ENCODE measurements at places on chromosomes 2 and 18.

DNA sequence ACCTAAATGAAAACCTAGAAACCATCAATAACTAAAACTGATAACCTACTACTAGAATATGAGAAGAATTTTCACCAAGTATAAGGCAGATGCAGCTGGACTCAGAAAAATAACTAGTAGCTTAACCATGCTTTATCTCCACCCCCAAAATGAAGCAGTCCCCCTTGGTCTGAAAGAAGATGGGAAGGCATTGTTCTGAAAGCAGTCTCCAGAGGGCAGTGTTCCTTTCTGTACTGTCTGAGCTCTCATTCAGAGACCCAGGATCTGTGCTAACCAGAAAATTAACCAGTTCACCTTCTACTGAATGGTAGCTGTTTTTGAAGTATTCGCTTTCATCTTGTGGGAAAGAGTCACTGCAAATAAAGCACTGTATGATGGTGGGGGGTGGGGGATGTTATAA is 273.0 kb downstream of the PDE11A start:
- no peak for DNase-seq

DNA sequence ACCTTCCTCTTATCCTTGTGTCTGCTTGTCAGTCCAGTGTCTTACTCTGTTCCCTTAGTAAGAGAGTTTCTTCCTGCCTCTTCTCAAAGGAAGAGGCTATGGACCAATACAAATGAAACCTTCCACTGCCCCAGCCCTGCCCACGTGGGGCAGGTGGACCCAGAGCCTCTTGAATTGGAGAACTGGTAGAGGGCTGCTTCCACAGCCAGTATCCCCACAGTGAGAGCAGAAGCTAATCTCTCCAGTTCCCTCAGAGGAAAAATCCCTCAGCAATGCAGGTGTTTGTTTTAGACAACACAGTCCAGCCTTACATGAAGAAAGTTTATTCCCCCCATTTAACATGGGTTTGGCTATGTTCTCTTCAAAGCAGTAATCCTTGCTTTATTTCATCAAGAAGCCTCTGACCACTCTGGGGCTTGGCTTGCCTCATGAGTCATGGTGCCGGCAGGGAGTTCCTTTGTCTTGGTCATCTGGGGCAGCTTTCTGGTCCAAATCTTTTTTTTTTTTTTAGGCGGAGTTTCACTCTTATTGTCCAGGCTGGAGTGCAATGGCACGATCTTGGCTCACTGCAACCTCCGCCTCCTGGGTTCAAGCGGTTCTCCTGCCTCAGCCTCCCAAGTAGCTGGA is 6.5 kb upstream of the CYBRD1 start:
- no peak for DNase-seq

- DNase-seq, result no peak
These were observed 110.7 kb downstream of the NFATC1 start for GRCh38 chr18:79506191-79507075.

DNA sequence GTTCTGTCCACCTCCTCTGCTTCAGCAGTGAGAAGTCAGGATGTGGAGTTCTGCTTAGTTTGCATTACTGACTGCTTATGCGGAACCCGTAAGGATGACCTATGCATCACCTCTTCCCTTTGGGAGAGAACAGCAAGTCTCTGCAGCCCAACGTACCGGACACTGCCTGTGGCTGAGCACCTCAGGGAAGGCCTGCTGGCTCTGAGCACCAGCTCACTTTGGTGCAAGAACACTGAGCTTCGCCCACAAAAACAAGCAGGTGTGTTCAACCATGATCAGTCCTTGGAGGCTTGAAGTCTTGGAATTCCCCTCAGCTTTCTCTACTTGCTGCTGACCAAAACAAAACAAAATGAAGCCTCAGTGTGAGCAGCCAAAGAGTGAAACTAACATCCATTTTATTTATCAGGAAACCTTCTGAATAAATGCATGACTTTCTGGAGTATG is 52.7 kb upstream of the NCK2 start:
- DNase-seq, result no peak

GRCh38 chr2:102594445-102595016 is 24.8 kb upstream of the SLC9A2 start:
- no peak for DNase-seq

DNA sequence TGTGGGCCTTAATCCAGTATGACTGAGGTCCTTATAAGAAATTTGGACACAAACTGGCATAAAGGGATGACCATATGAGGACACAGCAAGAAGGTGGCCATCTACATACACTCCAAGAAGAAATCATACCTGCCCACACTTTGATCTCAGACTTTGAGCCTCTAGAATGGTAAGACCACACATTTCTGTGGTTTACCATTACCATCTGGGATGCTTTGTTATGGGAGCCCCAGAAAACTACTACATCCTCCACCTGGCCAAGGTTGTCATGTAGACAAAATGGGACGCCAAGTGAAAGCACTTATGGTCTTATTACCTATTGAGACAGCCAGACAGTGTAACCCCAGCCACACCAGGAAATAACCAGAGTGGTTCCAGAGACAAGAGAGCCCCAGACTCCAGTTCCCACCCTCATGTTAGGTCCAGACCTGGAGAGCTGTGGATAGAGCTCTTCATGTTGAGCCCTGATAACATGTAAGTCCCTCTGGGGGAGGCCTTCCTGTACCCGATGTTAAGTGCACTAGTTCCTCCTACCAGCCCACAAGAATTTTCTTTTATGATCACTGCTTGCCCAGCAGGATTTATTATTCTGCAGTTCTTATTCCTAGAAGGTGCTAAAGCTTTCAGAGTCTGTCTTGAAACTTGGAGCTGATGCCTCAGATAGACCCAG is 4.6 kb upstream of the ADD2 start:
- DNase-seq, result no peak

DNA sequence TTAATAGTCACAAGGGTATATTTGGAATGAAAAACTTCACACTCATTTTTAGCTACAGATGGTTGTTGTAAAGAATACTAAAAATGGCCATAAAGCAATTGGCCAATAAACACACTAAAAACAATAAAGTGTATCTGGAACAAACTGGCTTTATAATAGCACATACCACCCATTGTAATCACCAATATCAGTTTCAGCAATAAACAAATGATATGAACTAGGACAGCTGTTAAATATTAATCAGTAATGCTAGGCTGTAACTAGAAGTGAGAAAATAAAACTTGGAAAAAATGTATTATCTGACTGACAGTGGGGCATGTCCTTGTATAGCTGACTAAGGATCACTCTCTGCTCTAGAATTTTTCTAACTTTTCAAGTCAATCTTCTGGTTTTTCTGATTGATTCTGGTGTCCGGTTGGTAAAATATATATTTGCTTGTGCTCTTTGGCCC is 312.5 kb downstream of the RND3 start:
- no peak for DNase-seq

DNA sequence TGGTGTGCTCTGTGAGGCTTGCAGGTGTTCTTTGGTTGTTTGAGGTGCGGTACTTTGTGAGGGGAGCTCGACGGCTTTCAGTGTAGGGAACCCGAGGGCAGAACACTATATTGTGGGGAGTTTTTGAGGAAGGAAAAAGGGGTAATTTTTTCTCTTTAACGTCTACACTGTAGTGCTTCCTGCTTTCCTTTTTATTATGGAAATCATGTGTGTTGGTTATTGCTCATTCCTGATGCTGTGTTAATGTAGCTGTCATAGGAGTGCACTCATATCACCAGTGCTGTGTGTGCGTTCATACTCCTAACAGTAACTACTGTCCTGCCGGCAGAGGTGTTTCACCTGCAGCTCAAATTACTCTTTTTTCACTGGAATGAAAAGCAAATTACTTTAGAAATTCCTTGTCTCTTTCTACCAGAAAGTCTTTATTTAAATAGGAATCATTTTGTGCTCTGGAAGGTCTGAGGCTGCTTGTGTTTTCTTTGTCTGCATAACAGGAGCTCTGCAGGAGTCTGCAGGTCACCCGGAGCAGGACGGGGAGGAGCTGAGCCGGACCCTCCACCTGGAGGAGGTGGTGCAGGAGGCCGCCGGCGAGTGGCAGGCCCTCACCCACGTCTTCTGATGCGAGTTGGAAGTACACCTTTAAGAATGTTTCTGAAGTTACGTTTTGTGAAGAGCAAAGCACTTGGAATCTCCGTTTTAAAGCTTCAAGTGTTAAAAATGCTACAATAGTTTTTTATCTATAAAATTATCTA is 145.5 kb downstream of the ZNF236 start:
- no peak for DNase-seq

DNA sequence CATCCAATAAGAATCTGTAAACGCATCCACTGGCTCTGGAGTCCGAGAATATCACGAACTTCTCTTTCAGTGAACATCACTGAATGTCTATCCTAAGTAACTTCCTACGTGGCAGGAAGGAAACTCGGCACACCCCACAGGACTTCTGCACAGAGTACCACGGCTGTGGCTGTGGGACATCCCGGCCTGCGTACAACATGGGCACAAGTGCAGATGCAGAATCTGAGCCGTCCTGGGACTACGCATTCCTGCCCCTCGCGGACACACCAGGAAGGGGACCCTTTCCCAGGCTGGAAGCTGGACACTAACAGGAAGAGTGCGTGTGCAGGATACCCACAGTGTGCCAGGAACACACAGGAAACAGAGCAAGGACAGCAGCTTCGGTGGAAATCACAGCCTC is 60.6 kb downstream of the ZNF516 start:
- no peak for DNase-seq

DNA sequence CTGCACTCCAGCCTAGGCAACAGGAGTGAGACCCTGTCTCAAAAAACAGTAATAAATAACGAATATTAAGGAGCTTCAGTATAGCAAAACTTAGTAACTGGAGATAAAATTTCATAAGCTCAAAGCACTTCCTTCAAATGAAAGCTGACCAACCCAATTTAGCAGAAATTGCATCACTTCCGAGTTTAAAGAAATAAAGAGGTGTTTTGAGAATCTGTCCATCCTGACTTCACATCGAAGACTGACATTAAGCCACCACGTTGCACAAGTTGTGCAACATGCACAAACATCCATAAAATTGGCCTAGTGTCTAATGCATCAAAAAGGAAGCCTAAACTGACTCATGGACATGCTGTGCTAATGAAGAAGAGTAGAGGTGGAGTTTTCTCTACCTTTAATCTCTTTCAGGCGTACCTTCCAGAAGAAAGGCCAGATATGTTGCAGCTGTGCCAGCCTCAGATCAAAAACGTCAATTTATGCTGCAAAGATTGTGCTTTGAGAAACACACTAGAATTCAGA is 7.7 kb upstream of the DSG3 start:
- DNase-seq, result no peak

DNA sequence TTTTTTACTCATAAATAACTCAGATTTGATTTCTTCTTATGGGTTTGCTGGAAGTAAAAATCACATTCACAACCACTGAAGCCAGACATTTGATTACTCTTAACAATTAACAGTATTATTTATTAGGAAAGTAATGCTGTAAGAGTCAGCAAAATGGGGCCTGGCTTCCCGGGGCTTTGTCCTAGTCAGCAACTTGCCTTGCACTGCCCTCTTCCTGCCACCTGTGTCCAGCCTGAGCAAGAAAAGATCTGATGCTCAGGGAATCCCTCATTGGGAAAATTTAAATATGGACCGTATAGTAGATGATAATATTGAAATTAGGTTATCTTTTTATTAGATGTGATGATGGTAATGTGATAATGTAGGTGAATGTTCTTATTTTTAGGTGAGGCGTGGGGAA is 30.8 kb upstream of the ACYP2 start:
- DNase-seq, result no peak

GRCh38 chr2:144414324-144414845 is 105.5 kb downstream of the ZEB2 start:
- peak; percentile 10 for DNase-seq

- no peak for DNase-seq
These were observed 273.5 kb upstream of the HS6ST1 start for GRCh38 chr2:128591861-128592822.

DNA sequence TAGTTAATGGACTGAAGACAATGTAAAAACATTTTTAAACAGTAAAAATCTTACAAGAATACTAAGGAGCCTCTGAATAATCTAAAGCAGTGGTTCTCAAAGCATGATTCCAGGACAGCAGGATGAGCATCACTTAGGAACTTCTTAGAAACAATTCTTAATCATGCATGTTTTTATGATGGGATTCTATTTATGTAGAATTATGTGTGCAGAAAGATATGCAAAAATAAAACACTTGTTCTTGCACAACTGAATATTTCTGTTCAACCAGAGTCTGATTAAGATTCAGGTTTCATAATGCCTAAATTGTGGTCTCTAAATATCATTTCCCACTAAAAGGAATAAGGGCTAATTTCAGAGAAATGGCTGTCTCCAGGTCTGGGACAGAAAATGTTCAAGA is 69.2 kb upstream of the MTIF2 start:
- no peak for DNase-seq

- DNase-seq, result no peak
These were observed 19.5 kb upstream of the ERCC3 start for GRCh38 chr2:127313406-127313805.

DNA sequence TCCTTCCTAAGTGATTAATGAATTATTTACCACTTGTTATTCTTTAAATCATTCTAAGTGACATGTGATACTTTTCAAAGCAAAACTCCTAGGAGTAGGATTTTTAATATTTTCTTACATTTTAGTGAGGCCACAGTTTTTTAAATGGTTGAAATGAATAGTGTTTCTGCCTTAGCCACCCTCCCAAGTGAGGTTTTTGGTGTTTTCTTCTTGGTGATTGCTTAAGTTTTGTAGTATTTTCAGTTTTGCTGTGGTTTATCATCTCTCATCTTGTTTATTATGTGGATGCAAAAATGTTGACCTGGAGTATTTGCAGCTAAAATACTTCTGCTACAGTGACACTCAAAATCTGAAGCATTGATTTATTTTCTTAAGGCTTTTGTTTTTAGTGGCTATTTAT is 9.8 kb downstream of the AFTPH start:
- DNase-seq, result no peak

DNA sequence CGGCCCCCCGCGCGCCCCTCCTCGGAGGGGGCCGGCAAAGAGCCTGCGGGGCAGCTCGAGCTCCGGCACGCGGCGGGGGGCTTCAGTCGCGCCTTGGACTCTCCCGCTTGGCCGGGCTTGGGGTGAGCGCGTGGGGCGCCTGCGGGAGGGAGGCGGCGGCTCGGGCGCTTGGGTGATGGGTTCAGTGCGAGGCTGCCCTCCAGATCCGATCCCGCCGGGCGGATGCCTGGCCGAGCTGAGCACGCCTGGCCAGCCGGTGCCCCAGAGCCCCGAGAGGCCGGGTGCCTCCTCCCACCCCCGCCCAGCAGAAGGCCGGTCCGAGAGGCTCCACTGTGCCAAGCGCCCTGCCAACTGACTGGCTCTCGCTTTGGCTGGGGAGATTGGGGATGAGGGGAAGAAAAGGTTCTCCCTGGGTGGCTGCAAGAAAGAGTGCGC is 273 bp upstream of the NXPH2 start:
- DNase-seq, result no peak

GRCh38 chr2:190340369-190340768 is 3.0 kb upstream of the INPP1 start:
- no peak for DNase-seq

- DNase-seq, result no peak
These were observed 103.6 kb downstream of the LRRTM4 start for GRCh38 chr2:77418537-77418936.

GRCh38 chr2:205814039-205814364 is 131.7 kb downstream of the NRP2 start:
- no peak for DNase-seq

DNA sequence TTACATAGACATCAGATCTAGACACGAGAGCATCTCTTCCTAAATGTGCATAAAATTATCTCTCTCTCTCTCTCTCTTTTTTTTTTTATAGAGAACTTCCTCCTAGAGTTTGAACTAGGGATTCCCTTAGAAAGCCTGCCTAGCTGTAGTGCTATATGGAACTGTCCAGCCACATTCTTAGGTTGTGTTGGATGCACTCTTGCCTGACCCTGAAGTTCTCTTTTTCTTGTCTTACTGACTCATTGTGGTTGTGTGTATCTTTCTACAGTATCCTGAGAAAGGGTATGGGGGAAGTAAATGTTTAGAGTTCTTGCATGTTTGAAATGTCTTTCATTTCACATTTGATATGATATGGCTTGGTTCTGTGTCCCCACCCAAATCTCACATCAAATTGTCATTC is 368.2 kb downstream of the CDH2 start:
- DNase-seq, result no peak
